ENCODE measurements at places on chromosomes 4 and X. TPM values are rescaled to one million over a fixed set of nuclear protein-coding genes. Genes with fewer than 3 reads are reported as not detected.
A peak's percentile ranks its signal among the peaks of the same experiment; 100 is the strongest.

DNA sequence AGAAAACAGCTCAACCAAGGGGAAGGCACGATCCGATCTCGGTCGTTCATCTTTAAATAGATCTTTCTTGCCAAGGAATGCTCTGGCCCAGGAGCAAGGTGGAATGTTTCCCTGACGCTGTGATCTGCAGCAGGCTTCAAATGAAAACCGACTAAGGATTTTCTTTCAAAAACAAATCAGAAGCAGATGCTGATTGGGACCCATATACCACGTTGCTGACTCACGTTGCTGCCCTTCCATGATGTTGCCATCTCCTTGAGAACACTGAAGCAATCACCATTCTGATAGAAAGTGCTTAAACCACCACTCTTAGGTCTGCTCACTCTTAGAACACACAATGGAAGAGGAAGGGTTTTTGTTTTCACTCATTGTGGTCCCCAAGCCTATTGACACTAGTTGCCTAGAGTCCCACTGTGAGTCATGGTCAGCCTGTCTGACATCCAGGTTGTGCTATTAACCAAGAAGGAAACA is 26.1 kb downstream of the LAMTOR3 start:
- DNase-seq, result peak; percentile 73

DNA sequence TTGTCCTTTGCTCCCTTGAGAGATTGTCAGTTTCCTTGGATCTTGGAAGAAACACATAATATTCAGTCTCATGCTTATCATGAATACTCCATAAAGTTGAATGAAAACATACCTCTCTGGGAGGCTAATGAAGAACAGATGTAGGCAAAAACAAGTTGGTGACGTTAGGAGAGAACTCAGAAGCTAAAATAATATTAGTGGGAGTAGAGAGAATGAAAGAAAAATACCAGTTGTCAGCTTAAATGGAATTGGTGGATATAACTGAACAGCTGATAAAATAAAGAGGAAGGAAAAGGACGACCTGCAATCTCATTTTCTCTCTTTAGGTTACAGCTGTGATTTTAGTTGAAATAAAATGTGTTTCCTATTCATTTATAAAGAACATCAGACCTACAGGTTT is 124.8 kb downstream of the SNCA start:
- DNase-seq, result no peak

- no peak for DNase-seq
Measured at GRCh38 chrX:150854856-150855255, 43.6 kb downstream of the CD99L2 start.

FOXP3 gene
- 0.14 TPM for total RNA-seq

PNPLA4 gene
- 8.8 TPM for total RNA-seq

RAI2 gene
- not detected for total RNA-seq

GRCh38 chr4:10530137-10530786 is 73.0 kb upstream of the ZNF518B start:
- DNase-seq, result no peak

DNA sequence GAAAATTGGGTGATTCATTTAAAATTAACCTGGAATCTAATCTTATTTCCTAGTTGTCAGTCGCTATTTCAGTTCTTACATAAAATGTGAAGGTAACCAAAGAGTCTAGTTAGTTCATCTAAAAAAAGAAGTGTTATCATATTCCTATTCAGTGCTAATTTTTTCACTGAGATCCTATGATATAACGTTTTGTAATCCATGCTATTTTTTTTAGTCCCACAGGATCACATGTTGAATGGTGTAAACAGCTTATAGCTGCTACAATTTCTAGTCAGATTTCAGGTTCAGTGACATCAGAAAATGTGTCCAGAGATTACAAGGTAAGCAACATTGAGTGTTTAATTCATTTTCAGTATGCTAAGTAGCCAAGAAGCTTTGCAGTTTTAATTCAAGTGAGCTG is 5.8 kb downstream of the MTMR1 start:
- DNase-seq, result no peak

FRAS1 gene
- total RNA-seq, result 11.0 TPM

DNA sequence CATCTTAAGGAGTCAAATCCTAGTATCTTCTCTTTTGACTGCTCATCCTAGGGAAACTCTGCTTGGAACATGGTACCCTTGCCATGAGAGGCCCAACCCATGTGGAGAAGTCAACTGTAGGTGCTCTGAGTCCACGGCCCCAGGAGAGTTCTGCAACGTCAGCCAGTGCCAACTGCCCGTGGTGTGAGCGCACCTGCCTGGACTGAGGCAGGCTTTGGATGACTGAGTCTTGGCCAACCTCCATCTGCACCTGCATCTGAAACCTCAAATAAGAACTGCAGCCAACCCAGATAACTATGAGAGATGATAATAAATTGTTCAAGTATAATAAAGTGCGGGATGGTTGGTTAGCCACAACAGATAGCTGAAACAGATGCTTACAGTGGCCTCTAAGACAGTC is 772.0 kb downstream of the TRIML1 start:
- no peak for DNase-seq

DNA sequence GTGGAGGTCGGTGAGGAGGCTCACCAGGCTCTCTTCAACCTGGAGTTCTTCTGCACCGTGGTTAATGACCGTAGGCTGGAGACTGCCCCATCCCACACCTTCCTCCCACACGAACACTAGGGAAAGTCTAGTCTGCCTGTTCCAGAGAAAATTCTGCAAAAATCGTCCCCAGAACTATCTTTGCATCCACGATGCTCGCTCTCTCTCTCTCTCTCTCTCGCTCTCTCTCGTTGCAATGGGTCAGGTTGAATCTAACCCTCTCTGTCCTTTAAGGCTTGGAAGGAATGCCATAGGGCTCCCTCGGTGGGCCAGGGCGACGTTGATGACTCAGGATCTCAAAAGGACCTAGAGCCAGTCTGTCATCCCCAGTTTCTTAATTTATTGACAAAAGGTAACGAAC is 111.4 kb downstream of the DCTD start:
- DNase-seq, result no peak

DNA sequence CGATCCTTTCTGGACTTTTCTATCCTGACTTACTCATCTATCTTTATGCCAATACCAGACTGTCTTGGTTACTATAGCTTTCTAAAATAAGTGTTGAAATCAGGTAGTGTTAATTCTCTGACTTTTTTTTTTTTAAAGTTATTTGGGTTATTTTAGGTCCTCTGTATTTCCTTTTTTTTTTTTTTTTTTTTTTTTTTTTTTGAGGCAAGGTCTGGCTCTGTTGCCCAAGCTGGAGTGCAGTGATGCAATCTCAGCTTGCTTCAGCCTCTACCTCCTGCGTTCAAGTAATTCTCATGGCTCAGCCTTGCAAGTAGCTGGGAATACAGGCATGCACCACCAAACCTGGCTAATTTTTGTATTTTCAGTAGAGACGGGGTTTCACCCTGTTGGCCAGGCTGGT is 2.8 kb upstream of the NELFA start:
- DNase-seq, result no peak

GAGE2A gene
- total RNA-seq, result not detected

MAGEB1 gene
- total RNA-seq, result not detected

GATA1 gene
- not detected for total RNA-seq

DNA sequence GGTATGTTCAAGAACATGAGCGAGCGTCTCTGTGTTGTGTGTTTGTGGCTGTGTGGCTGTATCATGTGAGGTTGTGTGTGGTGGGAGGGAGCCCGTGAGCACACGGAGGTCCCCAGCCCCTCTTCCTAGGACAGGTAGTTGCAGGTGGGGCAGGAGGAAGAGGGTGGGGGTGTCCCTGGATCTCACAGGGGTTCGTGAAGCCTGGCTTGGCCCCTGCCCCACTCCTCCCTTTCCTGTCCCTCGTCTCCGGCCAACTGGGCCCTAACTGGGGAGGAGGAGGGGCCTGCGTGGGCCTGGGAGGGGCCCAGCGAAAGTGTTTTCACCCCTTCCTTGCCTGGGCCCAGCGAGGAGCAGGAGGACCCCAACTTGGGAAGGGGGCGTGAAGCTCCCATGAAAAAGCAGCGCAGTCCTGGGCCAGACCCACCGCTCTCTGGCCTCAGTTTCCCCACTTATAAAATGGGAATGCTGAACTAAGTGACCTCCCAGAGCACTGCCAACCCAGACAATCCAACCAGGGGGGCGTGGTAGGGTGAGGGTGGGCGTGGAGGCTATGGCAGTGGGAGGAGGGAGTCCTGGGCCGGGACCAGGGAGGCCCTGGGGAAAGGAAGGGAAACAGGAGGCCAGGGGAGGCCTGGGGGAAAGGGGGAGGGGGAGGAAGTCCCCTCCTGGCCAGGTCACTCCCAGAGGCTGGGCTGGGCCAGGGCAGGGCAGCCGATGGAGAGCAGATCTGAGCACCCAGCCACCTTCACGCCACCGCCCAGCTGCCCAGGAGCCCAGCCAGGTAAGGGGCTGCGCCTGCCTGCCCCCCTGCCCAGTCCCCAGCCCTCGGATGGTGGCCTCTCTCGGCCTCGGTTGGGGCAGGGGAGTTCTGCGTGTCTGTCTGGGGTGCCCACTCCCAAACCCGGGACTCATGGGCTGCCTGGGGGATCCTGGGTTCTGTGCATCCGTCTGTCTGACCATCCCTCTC is at the start of gene AVPR2:
TSS of gene AVPR2 (plus strand) at position 683 of the 967 bp plus-strand sequence. CDS start 473 bp downstream, outside the sequence.
- DNase-seq, result no peak

HMX1 gene
- not detected for total RNA-seq

RPGR gene
- 3.7 TPM for total RNA-seq

KLF8 gene
- total RNA-seq, result 0.09 TPM

EIF4E gene
- total RNA-seq, result 138 TPM

DNA sequence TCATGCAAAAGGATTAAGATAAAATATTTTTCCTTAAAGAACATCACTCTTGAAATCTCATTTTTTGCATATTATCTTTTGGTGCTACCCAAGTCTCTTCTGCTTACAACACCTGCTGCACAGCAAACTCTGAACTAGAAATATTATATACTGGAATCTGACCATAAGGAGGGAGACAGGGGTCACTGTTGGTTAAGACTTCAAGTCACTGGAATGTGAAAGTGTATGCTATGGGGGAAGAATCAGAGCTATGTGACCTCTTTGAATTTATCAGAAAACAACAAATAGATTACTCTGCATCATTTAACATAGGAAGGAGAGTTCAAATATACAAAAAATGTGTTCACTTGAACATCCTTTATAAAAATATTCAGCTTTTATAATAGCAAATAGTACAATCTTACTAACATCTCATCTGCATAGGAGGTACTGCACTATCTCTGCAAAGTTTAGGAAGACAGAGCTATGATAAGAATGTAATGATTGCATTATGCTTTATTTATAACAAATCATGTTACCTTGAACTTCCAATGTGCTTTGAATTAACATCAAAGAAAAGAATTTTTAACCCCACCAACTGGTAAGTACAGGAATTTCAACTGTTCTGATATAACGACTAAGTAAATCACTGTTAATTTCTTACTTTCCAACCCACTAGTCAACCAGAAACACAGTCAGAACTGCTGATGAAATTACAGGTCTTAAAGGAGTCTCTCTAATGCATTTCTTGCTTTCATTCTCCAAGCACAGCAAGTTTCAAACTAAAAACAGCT is 69.8 kb downstream of the ZNF827 start:
- DNase-seq, result no peak
